ENCODE measurements at places on chromosomes 1 and 21.

DNA sequence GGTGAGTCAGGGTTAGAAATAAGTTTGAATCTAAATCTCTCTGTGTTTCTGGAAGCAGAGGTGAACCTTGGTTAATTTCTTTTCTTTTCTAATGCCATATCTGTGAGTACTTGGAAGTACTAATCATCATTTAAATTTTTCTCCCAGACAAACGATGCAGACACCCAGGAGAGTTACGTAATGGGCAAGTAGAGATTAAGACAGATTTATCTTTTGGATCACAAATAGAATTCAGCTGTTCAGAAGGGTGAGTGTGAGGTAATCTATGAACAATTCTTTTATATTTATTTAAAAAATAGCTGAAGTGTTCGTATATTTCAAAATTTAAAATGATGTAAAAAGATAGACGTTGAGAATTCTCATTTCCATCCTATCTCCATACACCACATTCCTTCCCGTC, 11.2 kb downstream of the C4BPA start:
- no peak for DNase-seq

DNA sequence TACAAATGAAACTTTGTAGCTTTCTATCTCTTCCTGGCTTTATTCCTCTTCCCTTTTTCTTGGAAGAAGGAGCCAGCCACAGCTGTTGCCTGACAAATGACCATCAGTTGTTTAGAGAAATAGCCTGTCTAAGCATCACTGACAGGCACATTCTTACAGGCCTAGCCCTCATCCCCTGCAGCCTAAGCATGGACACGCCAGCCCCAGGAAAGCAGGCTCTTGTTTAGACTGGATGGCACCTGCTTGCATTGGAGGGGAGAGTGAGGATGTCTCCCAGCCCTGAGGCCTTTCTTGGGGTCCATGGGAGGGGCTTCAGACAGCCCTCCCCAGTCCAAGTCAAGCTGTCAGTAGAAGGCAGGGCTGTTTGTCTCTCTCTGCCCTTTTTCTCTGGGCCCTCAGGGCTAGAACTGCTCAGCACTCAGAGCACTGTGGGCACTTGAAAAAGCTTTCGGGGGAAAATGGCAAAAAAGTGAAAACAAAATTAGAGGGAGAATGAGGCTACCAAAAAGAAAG, 282.5 kb upstream of the PLXNA2 start:
- DNase-seq = no peak

- no peak for DNase-seq
These were observed 4.5 kb downstream of the HDGF start for GRCh38 chr1:156746728-156747631.

DNA sequence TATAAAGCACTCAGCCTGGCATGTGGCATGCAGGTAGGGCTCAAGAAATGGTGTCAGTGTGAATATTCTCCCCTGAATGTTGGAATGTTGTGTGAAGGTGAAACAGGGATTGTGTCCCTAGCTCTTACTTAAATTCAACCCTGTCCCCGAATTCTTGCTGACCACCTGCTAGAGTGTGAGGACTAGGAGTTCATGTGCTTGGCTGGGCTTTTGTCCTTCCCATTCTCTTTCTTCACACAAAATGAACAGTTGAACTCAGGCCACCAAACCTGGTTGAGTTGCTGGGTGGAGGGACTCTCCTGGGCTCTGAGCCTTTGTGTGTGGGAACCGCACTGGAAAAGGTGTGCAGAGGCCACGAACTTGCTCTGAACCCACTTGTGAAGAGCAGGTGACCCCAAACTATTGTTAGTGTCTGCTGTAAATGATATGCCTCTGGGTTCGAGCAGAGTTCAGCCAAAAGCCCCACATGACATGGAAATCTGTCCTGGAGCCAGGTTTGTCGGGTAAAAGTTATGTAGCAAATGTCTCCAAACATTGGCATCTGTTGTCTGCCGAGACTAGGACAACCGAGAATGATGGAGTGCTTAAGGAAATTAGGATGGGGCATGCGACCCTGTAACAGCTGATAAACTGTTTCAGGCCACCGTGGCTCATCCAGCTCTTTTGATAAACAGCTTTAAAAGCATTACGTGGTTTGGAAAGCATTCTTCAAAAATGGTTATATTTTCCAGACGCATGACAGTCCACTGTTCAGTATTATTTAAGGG, 144.2 kb downstream of the DHRS3 start:
- DNase-seq = no peak

DNA sequence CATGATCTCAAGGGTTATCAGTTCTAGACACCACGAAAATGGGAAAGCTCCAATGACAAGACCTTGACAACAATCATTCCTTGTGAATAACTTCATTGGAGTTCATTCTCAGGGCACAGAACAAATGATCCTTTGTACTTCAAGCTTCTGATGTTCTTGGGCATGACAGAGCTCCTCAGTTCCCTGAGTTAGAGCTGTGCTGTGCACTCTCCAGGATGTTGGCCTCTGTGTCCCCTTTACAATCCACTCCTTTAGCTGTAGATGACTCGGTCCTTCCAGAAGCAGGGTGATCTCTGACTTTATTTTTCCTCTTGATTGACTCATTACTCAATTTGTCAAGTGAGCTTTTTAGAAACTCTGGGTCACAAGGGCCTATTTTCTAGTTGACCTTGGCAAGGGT, 3.9 kb upstream of the FAM78B start:
- DNase-seq = no peak

DNA sequence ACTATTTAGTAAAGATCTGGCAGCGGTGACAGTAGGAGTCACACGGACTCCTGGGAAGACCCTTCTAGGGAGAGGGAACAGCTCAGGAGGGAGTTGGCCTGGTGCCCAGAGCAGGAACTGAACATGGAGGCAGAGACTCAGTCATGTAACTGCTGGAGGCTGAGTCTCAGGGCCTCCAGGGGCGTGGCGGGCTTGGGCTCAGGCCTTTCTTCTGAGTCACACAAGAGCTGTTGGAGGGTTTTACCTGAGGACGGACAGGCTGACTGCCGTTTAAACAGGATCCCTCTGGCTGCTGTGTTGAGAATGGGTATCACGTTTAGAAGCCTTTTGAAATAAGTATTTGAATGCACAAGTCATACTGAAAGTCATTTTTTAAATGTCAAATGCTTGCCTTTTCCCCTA, 7.2 kb upstream of the ETS2 start:
- DNase-seq = no peak

GRCh38 chr1:24503870-24504523, 1.4 kb downstream of the RCAN3 start:
- no peak for DNase-seq

All from stimulated activated CD8-positive, alpha-beta memory T cell treated with anti-CD3 and anti-CD28 coated beads, Interleukin-7, amount 100 ng/mL, for 48 hours (primary cell).